Thoracic aorta (tissue), 2 donors: ENCODE measurements at places on chromosomes 11 and 22. TPM values are rescaled to one million over a fixed set of nuclear protein-coding genes. Genes with fewer than 3 reads are reported as not detected.

Gene DEAF1
- 22.1 TPM for total RNA-seq

DNA sequence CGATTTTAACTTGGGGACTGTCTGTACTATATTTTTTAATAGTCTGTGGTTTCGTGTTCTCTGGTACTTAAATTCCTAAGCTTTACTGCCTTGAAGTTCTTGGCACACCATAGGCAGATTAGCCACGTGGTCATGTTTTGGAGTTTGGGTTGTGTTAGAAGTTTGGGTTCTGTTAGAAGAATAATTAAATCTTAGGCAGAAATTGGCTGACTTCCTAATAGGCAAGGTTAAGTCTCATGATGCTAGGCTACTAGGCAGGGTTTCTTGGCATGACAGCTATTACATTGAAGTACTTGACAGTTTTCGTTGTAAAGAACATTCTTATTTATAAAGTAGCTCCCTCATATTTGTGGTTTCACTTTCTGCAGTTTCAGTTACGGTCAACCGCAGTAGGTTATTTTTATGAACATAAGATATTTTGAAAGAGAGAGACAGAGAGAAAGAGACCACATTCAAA lies 30.0 kb upstream of the MMP7 start:
- H3K4me3 ChIP-seq, result peak overlapping the region; percentile 75
- H3K27me3 ChIP-seq, result no peaks in the 10 kb centered on the region
- peaks cover 18% of the 10 kb centered on the region for H3K4me1 ChIP-seq
- H3K27ac ChIP-seq, result peak overlapping the region; percentile 60

Gene HBG1
- not detected for total RNA-seq

DNA sequence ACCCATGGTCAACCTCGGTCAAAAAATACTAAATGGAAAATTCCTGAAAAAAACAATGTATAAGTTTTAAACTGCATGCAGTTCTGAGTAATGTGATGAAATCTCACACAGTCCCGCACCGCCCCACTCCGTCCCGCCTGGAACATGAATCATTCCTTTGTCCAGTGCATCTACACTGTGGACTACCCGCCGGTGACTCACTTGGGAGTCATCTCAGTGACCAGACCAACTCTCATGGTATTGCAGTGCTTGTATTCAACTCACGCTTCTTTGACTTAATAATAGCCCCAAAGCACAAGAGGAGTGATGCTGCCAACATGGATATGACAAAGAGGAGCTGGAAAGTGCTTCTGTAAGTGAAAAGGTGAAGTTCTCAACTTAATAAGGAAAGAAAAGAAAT lies 48.8 kb downstream of the ARHGAP32 start:
- no peak overlapping the region for H3K4me3 ChIP-seq
- no peaks in the 10 kb centered on the region for H3K36me3 ChIP-seq
- DNase-seq, result peak; percentile 89
- H3K4me1 ChIP-seq, result peaks cover 6% of the 10 kb centered on the region
- H3K27me3 ChIP-seq, result no peaks in the 10 kb centered on the region
- H3K27ac ChIP-seq, result no peak overlapping the region

- peaks cover 2% of the 10 kb centered on the region for H3K36me3 ChIP-seq
- H3K4me3 ChIP-seq, result no peak overlapping the region
- H3K27me3 ChIP-seq, result no peaks in the 10 kb centered on the region
- no peak overlapping the region for H3K27ac ChIP-seq
Measured at GRCh38 chr11:79291948-79292347, 148.9 kb downstream of the TENM4 start.

- H3K27ac ChIP-seq, result no peak overlapping the region
- H3K4me1 ChIP-seq, result peaks cover 4% of the 10 kb centered on the region
- no peak overlapping the region for H3K4me3 ChIP-seq
- no peak for DNase-seq
Measured at GRCh38 chr11:1847926-1848639, 4.8 kb upstream of the LSP1 start.

GRCh38 chr11:60345489-60345888 lies 18.4 kb downstream of the MS4A6E start:
- H3K36me3 ChIP-seq, result no peaks in the 10 kb centered on the region
- DNase-seq, result no peak
- H3K27me3 ChIP-seq, result no peaks in the 10 kb centered on the region
- no peaks in the 10 kb centered on the region for H3K4me1 ChIP-seq
- H3K27ac ChIP-seq, result no peak overlapping the region
- H3K4me3 ChIP-seq, result no peak overlapping the region

- no peaks in the 10 kb centered on the region for H3K36me3 ChIP-seq
- no peaks in the 10 kb centered on the region for H3K4me1 ChIP-seq
- no peak overlapping the region for H3K27ac ChIP-seq
- no peak overlapping the region for H3K4me3 ChIP-seq
Measured at GRCh38 chr11:78635814-78636506, 61.3 kb upstream of the NARS2 start.

DNA sequence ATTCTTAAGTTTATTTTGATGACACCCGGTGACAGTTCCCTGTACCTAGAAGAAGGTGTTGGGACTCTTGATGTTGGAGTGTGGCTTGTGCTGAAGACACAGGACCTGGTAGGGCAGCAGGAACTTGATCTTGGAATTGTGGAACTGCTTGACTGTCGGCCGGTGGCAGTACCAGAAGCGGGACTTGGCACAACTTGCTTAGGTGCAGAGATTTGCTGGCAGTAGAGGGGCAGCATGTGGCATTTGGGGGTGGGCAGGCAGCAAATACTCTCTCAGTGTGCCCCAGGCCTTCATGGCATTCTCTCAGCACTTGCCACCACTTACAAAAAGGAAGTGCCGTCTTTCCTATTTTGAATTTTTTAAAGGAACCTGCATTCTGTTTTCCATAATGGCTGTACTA lies 3.6 kb downstream of the PEX26 start:
- H3K4me1 ChIP-seq, result peaks cover 22% of the 10 kb centered on the region
- H3K27me3 ChIP-seq, result no peaks in the 10 kb centered on the region
- H3K4me3 ChIP-seq, result no peak overlapping the region
- DNase-seq, result no peak
- peaks cover 30% of the 10 kb centered on the region for H3K36me3 ChIP-seq

Gene MAPK11
- total RNA-seq, result 5.8 TPM

DNA sequence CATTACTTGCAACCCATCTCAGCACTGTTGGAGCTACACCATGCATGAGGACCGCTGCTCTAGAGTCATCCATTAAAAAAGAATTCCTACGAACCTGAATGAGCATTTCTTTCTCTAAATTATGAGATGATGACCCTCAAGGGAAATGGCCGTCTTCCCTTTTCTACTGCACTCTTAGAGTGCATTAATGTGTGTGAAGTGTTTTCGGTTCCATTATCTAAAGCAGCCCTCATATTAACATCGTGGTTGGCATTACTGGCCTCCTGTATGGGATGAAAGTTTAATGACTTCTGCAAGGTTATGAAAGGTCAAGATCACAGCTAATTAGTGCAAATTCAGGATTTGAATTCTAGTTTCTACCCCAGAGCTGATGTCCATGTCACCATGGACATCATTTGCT lies 16.7 kb downstream of the CD44 start:
- DNase-seq, result no peak
- H3K4me3 ChIP-seq, result no peak overlapping the region
- H3K27ac ChIP-seq, result no peak overlapping the region

DNA sequence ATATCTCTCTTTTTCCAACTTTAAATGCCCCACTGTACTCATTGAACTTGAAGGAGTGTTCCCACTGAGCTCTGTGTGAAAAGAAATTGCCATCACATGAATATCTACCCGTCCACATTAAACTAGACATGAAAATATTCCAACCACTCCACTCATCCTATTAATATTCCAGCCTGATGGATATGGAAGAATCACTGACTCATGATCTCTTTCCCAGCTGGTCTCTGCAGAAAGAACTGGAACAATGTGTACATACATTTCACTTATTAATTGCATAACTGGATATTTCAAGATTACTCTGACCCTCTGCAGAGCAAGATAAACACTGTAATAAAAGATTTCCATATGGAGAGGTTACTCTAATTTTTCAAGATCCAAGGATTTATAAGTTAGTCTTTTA lies 711.1 kb upstream of the LRRC4C start:
- no peaks in the 10 kb centered on the region for H3K36me3 ChIP-seq

- no peak overlapping the region for H3K27ac ChIP-seq
- no peak overlapping the region for H3K4me3 ChIP-seq
- DNase-seq, result no peak
- H3K27me3 ChIP-seq, result no peaks in the 10 kb centered on the region
- H3K36me3 ChIP-seq, result no peaks in the 10 kb centered on the region
- H3K4me1 ChIP-seq, result peaks cover 6% of the 10 kb centered on the region
Measured at GRCh38 chr11:79417069-79417920, 23.5 kb downstream of the TENM4 start.

GRCh38 chr11:94741022-94741679 lies 27.0 kb upstream of the AMOTL1 start:
- no peak for DNase-seq
- no peaks in the 10 kb centered on the region for H3K36me3 ChIP-seq
- peak overlapping the region; percentile 76 for H3K4me3 ChIP-seq

GRCh38 chr11:133677387-133677786 lies 145.1 kb upstream of the OPCML start:
- no peak for DNase-seq
- H3K36me3 ChIP-seq, result no peaks in the 10 kb centered on the region
- H3K27me3 ChIP-seq, result no peaks in the 10 kb centered on the region
- no peaks in the 10 kb centered on the region for H3K4me1 ChIP-seq
- no peak overlapping the region for H3K4me3 ChIP-seq
- H3K27ac ChIP-seq, result no peak overlapping the region

Gene HYOU1
- total RNA-seq, result 140 TPM

DNA sequence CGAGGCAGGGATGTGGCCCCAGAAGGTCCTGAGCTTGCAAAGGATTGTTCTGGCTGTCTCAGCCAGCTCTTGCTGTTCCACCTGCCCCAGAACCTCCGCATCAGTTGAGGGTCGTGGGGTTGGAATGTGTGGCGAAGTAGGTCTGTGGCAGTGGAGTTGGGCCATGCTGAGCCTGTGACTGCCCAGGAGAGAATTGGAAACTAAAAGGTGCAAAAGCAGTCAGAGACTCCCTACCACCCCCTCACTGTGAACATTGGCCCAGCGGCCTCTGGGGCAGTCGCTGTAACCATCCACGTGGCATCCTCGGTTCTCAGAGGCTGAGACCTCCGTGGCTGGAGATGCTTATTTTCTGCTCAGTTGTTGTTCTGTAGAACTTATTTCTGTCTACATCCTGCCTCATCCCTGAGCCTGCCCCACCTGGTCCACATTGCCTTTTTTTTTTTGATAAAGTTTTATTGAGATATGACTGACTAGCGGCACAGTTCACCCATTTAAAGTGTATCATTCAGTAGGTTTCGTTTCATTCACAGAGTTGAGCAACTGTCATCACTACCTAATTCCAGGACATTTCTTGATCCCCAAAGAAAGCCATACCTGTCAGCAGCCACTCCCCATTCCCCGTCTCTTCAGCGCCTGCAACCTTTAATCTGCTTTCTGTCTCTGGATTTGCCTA lies 22.3 kb upstream of the DGCR8 start:
- DNase-seq, result no peak
- H3K4me3 ChIP-seq, result no peak overlapping the region
- no peak overlapping the region for H3K27ac ChIP-seq
- no peaks in the 10 kb centered on the region for H3K27me3 ChIP-seq

GRCh38 chr11:16796311-16796710 lies 57.9 kb downstream of the C11orf58 start:
- H3K4me1 ChIP-seq, result peaks cover 29% of the 10 kb centered on the region
- H3K27ac ChIP-seq, result no peak overlapping the region
- DNase-seq, result no peak
- no peaks in the 10 kb centered on the region for H3K36me3 ChIP-seq
- H3K4me3 ChIP-seq, result no peak overlapping the region

DNA sequence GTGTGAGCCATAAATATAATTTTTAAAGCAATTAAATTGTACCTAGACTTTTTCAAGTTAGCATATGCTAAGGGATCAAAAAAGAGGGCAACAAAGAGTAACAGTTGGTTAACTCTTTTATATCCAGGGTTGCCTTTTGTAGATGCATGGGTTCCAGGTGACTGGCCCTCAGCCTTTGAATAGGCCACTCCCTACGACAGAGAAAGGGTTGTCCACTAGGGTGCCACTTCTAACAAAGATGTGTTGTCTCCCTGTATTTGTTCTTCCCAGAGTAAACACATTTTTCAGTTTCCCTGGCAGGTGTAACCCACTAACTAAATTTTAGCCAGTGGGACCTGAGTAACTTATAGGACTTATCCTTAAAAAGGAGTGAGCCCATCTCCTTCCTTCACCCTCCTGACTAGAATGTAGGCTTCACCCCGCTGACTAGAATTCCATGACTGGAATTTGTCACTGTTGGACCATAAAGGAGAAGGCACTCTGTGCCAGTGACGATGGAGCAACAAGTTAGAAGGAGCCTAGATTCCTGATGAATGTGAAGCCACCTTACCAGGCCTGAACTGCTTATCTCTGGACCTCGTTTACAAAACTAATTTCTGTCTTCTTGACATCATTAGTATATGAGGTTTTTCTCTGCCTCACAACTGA lies 16.6 kb downstream of the TUG1 start:
- no peak for DNase-seq
- no peaks in the 10 kb centered on the region for H3K36me3 ChIP-seq
- H3K4me1 ChIP-seq, result peaks cover 25% of the 10 kb centered on the region
- H3K4me3 ChIP-seq, result no peak overlapping the region
- no peak overlapping the region for H3K27ac ChIP-seq

Gene NOX4
- total RNA-seq, result 166 TPM

DNA sequence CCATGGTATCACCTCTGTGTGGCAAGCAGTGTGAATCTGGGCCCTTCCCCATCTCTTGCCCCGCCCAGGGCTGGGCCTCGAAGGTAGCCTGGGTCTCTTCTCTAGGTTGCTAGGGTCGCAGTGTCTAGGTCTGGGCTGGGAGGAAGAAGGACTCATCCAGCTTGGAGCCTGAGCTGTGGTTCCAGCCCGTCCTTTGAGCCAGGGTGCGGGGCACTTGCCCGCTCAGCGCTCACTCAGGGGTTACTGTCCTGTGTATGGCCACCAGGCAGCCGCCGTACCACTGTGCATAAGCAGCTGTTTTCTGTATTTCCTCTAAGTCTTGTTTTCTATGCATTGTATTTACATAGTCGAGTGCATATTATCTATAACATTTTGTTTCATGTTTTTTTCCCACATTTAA lies 160.9 kb downstream of the TBC1D22A start:
- no peaks in the 10 kb centered on the region for H3K36me3 ChIP-seq
- DNase-seq, result no peak
- no peak overlapping the region for H3K27ac ChIP-seq
- no peaks in the 10 kb centered on the region for H3K27me3 ChIP-seq

- H3K27me3 ChIP-seq, result no peaks in the 10 kb centered on the region
- no peak overlapping the region for H3K4me3 ChIP-seq
- no peaks in the 10 kb centered on the region for H3K4me1 ChIP-seq
- peaks cover 6% of the 10 kb centered on the region for H3K36me3 ChIP-seq
- no peak for DNase-seq
- H3K27ac ChIP-seq, result no peak overlapping the region
Measured at GRCh38 chr11:107337917-107338316, 119.7 kb downstream of the CWF19L2 start.

DNA sequence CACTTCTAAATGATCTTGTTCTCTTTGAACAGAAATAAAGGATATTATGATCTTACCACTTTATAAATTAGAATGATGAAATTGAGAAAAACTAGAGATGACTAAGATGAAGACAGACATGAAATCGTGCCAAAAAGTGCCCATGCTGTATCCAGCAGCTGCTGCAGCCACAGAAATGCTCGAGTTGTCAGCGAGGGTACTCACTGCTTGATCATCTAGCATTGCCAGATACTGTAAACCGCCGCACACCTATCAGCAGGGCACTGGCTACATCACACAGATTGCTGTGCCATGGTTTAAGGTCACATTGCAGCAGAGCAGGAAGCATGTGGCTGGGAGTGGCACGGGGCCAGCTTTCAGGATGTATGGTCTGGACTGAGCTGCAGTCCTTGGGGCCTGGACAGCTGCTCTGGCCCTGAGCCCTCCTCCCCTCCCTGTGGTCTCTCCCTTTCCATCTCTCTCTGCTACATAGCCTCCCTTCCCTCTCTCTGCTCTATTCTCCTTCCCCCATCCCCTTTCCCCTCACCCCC lies 51.0 kb upstream of the SEPTIN5 start:
- H3K27ac ChIP-seq, result no peak overlapping the region

Gene CCDC87
- 0.68 TPM for total RNA-seq

Gene NRGN
- 7.3 TPM for total RNA-seq

Gene JRKL
- 8.5 TPM for total RNA-seq

Gene POU2AF3
- 1.7 TPM for total RNA-seq
